ENCODE measurements at places on chromosomes 12 and 14.

- no peak for DNase-seq
Observed at GRCh38 chr14:73753887-73754795, 40.0 kb upstream of the PNMA1 start.

DNA sequence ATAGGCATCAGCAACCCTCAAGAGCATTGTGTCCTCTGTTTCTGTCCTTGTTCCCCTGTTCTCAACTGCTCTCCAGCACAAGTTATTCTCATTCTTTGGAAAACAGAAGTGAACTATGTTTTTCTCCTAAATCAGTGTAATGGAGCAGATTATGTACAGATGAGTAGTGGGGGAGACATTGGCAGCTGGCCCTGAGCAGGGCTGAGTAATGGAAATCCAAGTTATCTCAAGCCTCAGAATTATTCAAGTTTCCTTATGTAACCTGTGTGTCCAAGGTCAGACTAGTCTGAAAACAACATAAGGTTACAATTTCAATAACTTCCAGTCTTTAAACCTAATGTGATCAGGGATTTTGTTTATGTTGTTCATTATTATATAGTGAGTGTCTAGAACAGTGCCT lies 116.1 kb upstream of the FUT8 start:
- no peak for DNase-seq

DNA sequence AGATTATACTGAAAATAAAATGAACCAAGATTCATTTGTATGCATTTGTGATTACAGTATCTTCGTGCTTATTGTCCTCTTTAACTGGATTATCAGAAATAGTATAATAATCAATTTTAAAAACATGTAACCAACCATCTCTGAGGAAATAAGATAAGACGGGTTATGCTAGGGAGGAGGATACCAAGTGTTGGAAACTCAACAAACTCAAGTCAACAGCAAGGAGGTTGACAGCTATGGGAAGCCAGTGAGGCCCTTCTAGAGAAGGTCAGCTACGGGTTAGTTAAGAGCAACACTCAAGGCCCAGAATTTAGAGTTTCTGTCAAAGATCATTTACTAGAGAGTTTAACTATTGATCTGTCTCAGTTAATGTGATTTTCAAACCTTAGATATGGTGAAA lies 137.2 kb downstream of the PDZRN4 start:
- no peak for DNase-seq

- DNase-seq = no peak
Observed at GRCh38 chr12:5185435-5186069, 141.9 kb downstream of the KCNA5 start.

DNA sequence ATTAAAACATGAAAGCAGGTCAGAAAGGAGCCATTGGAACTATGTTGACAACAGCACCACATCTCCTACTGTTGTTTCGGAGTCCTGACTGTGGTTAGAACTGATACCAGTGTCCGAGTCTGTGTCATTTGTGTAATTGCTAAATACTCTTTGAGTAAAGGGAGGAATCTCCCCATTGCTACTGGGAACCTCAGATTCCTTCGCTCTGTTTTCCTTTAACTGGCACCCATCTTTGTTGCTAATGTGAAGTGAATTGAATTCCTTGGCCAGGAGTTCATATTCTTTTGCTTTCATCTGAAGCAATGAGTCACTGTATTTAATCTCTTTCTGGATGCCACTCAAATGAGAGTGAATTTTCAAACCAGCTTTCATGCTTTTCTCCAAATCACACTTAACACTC lies 31.5 kb downstream of the RASSF9 start:
- DNase-seq = no peak

DNA sequence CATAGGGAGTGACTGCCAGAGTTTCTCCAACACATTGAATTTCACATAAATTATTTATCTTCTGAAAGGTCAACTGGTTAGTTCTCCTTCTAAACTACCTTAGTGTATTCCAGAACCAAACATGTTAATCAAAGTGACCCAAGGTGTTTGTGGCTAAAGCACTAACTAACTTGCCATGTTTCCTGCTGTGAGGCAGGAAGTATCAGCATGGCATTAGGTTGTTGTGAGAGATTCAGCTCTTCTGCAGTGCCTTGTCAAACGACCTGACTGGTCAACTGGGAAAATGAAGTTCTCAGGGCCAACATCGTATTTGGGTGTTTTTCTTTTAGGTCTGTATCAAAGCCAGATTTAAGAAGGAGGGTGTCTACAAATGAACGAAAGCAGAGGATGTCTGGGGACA lies 448.1 kb downstream of the APAF1 start:
- no peak for DNase-seq

DNA sequence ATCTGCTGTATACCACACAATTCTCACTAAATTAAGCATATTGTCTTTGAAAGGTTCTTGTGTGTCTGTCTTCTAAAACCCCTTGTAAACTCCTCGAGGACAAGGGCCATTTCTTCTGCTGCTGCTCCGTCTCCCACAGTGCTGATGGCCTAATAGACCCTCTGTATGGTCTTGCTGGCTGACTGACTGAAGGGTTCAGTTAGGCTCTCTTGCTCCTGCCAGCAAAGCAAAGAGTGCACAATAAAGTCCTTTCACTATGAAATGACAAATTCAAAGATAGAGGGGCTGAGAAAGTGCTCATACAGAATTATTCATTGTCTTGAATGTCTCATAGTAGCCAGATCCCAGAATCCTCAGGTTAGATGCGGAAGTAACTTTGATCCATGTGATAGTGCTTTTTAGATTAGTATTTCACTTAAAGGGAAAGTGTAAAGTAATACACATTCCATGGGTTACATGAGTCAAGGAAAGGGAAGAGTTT lies 14.2 kb upstream of the RIOX1 start:
- DNase-seq = no peak

GRCh38 chr14:31287294-31287972 lies 79.8 kb upstream of the HECTD1 start:
- DNase-seq = no peak

DNA sequence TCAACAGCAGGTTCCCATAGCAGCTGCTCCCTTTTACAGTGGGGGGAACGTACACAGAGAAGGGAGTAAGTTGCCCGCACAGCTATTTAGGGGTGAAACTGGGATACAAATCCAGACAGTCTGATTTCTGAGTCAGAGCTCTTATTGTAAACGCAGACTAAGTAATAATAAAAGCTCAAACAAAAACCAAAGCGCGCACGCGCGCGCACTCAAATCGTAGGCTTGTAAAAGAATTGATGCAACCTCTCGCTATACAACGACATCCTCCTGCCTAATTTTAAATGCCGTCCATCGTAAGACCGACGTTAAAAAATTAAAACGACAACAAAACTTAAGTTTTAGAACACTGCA lies 747 bp upstream of the DACT1 start:
- DNase-seq = peak; percentile 50

GRCh38 chr14:88838015-88838414 lies 13.6 kb downstream of the TTC8 start:
- no peak for DNase-seq

DNA sequence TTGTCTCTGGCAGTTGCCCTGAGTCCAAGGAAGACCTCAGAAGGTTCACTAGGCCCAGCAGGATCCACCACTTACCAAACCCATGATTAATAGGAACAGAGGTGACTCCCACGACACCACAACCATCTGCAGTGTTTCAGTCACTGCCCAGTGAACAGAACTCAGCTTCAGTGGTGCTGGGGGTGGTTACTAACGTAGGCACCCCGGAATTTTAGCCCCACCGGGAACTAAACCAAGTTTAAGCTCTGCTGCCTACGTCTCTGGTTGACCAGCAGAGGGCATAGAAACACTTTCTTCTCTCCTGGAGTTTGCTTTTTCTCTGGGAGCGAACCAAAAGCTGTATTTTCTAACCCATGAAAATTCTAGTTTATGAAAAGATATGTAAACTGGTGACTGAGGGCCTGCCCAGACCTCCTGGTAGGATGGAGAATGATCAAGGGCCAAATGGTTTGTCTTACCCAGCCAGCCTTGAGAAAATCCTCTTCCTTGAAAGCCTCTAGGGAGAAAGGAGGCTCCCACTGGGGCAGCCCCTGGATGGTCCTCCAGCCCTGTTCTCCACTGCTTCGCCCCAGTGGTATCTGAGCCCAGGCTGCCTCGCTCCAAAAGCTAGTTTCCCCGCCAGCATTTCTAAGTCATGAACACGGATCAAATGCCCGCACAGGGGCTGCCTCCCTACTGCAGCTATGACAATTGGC lies 379.8 kb downstream of the DPF3 start:
- peak; percentile 44 for DNase-seq

- DNase-seq = no peak
Observed at GRCh38 chr14:84202486-84202885, 1327.5 kb upstream of the FLRT2 start.

DNA sequence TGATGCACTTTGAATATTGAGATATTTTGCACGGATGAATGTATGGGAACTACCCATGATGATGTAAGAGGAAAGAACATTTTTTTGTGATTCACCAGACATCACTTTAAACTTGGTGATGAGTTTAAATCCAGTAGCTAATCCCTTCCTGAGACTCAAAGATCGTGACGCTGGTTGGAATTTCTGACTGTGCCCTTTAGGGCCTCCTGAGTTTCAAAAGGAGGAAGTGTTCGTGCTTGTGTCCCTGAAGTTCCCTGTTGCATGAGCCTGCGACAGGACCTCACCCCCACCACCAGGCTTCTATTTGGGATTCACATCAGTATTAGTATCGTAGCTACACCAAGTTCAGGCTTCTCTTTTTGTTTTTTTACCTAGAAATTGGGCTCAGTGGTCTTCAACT lies 18.6 kb upstream of the RIN3 start:
- peak; percentile 35 for DNase-seq

DNA sequence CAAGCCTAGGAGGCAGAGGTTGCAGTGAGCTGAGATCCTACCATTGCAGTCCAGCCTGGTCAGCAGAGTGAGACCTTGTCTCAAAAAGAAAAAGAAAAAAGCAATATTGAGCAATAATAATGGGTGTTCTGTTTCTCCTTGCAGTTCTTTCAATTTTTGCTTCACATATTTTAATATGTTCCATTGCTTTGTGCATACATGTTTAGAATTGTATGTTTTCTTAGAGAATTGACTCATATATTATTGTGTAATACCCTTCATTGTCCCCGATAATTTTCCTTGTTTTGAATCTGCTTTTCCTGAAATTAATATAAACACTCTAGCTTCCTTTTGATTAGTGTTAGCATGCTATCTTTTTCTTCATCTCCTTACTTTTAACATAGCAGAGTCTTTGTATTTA lies 138.4 kb upstream of the NPAS3 start:
- no peak for DNase-seq

GRCh38 chr12:10737249-10737648 lies 14.1 kb upstream of the YBX3 start:
- DNase-seq = no peak

DNA sequence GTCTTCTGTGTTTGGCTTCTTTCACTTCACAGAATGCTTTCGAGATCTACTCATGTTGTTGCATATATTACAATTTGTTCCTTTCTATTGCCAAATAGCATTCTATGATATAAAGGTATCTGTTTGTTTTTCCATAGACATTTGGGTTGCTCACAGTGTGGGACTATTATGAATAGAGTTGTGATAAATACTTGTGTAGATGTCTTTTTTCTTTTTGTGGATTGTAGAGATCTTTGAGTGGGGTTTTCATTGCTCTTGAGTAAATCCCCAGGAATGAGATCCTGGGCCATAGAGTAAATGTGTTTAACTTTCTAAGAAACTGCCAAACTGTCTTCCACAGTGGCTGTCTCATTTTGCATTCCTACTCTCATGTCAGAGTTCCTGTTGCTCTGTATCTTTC lies 24.9 kb upstream of the CEBPE start:
- no peak for DNase-seq

- no peak for DNase-seq
Observed at GRCh38 chr14:59629444-59630287, 53.1 kb upstream of the CCDC175 start.

DNA sequence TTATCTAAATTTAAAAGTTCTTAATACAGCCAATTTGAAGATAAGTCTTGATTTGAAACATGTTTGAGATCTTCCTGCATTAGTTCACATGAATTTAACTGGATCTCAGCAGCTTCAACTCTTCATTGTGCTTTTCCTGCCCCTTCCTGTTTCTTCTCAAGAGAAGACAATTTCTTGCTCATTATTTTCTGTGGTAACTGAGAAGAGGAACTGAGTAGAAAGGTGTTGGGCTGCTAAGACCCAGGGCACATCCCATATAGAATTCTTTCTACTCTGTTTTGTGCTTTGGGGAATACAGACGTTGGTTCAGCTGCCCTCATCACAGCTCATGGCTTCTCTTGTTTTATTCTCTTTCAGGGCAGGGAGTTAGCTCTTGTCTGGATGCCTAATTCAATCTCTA lies 110.2 kb downstream of the SNAPC1 start:
- no peak for DNase-seq

GRCh38 chr14:46490238-46490685 lies 161.3 kb downstream of the RPL10L start:
- no peak for DNase-seq

GRCh38 chr12:59472273-59472672 lies 123.6 kb upstream of the SLC16A7 start:
- no peak for DNase-seq

GRCh38 chr12:119117936-119118335 lies 60.8 kb upstream of the HSPB8 start:
- DNase-seq = no peak

DNA sequence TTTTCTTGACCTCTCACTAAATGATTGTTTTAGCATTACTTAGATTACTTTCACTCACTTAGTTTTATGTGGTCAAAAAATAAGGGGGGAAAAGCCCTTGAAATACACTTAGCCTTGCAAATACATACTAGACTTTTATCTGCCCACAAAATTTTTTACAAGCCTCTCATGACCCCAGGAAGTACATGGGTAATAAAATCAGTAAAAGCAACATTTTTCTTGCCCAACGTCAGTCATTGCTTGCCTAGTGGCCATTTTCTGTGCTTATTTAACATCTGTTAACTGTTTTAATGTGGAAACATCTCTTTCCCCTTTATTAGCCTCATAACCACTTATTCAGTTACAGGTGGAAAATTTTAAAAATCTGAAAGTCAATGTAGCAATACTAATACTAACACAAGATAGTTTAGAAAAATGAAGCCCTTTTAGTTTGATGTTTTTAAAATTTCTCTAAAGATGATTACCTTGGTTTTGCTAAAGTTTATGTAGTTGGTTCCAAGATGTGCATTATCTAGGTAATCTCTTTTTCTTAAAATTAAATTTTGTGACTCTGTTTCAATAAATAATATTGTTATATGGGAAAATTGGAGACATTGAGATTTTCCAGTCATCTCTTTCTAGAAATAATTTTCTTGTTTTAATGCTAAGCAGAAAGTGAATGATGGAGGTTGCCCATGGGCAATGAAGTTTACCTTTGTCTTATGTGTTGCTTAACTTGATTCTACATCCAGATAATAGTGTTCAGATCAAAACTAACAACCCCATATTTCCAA lies 175.5 kb downstream of the TMTC2 start:
- no peak for DNase-seq

- DNase-seq = no peak
Observed at GRCh38 chr14:69996216-69996615, 117.0 kb downstream of the SMOC1 start.

- no peak for DNase-seq
Observed at GRCh38 chr12:92224685-92225331, 79.2 kb upstream of the BTG1 start.

DNA sequence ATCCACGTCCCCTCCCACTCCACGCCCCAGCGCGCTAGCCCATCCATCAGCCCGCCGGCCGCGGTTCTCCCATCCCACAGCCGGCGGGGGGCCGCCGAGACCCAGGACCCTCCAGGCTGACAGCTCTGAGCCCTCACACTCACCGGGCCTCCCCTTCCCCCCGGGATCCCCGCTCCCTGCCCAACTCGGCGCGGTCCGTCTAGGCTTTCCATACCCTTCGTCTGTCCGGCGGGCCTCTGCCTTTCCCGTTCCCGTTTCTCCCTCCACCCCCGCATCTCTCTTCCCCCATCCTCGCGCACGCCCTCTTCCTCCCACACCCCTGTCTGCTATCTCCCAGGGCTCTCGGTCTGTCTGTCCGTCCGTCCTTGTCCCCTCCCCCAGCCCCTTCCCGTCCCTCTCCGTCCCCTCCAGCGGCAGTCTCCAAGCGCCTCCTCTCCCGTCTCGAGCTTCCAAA lies 726 bp downstream of the ZFHX2 start:
- peak; percentile 27 for DNase-seq
